ENCODE measurements at places on chromosomes 12 and 14.

DNA sequence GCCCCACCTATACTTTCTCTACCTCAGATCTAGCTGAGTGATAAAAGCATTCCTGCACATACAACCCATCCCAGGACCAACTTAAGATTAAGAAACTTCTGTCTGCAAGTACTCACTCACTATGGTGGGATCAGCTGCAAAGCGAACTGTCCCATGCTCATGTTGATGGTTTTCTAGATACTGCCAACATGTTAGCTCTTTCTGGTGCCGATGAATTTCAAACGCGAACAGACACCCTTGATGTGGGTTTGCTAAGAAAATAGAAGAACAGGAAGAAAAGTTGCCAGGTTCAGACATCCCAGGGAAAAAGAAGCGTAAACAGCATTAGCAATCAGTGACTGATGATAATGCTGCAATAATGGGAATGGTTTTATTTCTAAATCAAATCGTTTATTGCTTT is 1.5 kb upstream of the SLC39A2 start:
- peaks cover 18% of the 10 kb centered on the region for H3K4me1 ChIP-seq
- no peak overlapping the region for H3K4me3 ChIP-seq
- peak overlapping the region; percentile 78 for H3K27ac ChIP-seq

DNA sequence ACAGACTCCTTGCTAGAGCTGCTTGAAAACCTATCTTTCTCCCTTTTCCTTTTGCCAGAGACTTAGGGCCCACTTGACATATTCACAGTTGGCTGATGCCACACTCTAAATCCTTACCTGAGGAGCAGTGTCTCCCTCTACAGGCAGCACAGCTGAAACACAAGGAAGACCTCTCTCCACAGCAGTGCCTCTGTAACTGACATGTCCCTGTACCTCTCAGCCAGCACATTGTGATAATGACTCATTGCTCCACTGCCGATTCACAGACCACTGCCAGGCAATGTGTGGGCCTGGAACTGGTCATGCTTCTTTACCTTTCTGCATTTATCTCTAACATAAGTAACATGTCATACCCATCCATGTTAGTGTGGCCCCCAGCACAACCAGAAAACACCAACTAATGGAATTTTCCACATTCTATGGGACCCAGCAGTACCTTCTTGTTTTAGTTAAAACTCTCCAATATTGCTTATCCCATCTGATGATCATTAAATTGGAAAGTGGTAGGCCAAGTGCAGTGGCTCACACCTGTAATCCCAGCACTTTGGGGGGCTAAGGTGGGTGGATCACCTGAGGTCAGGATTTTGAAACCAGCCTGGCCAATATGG is 56.5 kb downstream of the GTF2A1 start:
- no peak overlapping the region for H3K27ac ChIP-seq
- H3K4me3 ChIP-seq = no peak overlapping the region
- DNase-seq = peak; percentile 84
- H3K27me3 ChIP-seq = no peaks in the 10 kb centered on the region
- H3K4me1 ChIP-seq = peaks cover 4% of the 10 kb centered on the region

DNA sequence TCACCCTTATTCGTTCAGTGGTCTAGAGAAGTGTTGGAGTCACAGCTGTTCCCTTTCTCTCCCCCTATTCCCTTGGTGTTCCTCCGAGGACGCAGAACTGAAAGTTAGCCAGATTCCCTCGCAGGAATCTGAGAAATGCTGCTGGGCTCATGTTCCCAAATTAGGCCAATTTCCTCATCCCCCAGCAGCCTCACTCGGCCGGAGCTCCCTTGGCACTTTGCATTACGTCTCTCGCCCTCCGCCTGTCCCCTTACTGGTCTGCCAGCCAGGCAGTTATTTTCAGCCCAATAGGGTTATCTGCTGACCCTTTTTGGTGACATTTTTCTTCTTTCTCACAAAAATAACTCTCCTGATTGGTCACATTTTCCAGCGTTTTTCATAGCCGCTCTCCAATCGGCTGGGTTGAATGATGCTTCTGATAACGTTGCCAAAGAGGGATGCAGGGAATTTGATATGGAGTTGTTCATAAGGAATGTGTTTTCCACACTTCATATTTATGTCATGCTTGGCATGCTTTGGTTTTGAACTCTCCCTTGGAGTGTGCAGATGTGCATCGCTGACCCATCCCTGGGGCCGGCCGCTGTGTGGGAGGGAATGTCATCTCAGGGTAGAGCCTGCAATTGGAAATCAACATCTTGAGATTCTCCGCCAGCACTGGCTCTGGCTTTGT is 9.9 kb downstream of the IFT43 start:
- H3K27ac ChIP-seq = no peak overlapping the region
- no peaks in the 10 kb centered on the region for H3K4me1 ChIP-seq
- H3K27me3 ChIP-seq = no peaks in the 10 kb centered on the region

DNA sequence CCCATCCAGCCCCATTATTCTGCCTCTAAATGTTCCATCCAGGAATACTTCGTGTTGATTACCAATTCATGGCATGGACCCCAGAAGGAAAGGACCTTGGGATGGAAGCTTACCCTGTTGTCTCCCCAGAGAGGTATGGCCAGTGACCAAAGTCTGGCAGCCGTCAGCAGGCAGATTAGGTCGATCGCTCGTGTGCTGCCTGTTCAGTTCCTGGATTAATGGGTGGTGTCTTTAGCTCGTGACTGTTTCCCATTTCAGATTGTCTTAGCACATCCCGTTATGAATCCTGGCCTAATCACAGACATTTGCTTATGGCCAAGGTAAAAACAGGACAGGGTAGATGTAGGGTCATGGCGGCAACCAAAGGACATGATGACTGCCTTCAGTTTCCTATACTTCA is 122.9 kb upstream of the NTF3 start:
- no peaks in the 10 kb centered on the region for H3K4me1 ChIP-seq
- H3K27ac ChIP-seq = no peak overlapping the region
- peaks cover 11% of the 10 kb centered on the region for H3K36me3 ChIP-seq
- DNase-seq = no peak
- 0 out of 2 replicates have a peak, but pooled peaks cover 2% of the 10 kb centered on the region for H3K27me3 ChIP-seq
- H3K4me3 ChIP-seq = no peak overlapping the region

GRCh38 chr12:126935435-126935834 is 1331.5 kb upstream of the TMEM132C start:
- H3K4me1 ChIP-seq = no peaks in the 10 kb centered on the region
- DNase-seq = no peak
- H3K4me3 ChIP-seq = no peak overlapping the region

DNA sequence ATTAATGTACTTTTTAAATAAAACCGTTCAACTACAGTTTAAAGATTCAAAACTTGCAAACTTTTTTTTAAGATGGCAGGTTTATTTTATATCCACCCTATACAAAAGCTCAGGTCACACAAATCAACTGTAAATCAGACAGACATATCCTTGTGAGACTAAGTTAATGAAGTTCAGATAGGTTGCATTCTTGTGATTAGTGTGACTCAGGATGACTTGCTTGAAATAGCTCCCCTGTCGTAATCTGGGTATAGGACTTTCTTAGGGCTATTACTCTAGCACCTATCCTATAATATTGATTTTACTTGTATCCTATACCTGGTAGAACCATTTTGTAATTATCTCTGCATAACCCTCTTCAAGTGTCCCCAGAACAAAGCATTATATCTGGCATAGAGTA is 9.5 kb upstream of the PRKD1 start:
- H3K4me3 ChIP-seq = no peak overlapping the region
- H3K27me3 ChIP-seq = peaks cover 47% of the 10 kb centered on the region
- DNase-seq = no peak
- no peak overlapping the region for H3K27ac ChIP-seq
- H3K4me1 ChIP-seq = peaks cover 23% of the 10 kb centered on the region

DNA sequence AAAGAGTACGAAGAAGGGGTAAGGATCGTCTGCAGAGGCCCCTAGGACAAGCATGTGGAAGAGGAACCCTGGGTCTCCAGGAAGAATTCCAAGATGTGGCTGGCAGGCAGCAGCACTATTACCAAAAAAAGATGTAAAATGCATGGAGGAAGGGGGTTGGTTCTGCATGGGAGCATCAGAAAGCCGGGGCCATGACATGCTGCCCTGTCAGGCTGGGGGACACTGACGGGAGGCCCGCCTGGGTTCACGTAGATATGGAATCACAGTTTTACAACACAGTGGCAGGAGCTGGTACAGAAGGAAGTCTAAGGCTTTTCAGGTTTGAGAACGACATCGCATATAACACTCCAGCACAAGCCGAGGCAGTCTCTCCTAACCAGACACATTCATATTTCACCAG is 150.0 kb upstream of the GSC start:
- no peak overlapping the region for H3K4me3 ChIP-seq
- H3K36me3 ChIP-seq = no peaks in the 10 kb centered on the region
- no peaks in the 10 kb centered on the region for H3K27me3 ChIP-seq
- H3K4me1 ChIP-seq = no peaks in the 10 kb centered on the region
- H3K27ac ChIP-seq = no peak overlapping the region

GRCh38 chr14:91332986-91333649 is 84.5 kb downstream of the CCDC88C start:
- DNase-seq = no peak
- H3K4me3 ChIP-seq = no peak overlapping the region
- no peaks in the 10 kb centered on the region for H3K27me3 ChIP-seq
- H3K4me1 ChIP-seq = no peaks in the 10 kb centered on the region
- peaks cover 5% of the 10 kb centered on the region for H3K36me3 ChIP-seq
- H3K27ac ChIP-seq = peak overlapping the region; percentile 88

DNA sequence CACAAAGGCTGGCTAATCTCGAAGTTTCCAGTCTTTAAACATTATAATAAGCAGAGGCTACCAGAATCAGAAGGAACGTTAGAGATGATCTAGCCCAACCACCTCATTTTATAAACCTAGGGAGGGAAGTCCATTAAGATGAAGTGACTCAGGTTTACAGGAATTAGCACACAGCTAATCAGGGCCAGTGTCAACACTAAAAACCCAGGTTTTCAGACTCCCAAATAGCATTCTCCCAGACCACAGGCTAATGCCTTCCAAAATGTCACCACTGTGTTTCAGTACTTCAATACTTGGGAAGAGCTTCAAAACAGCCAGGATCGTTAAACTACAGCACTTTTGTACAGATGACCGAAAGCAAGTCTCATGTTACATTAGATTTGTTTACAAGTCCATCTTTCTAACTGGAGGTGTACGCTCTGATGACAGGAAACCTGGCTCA is 89.2 kb downstream of the FOXN3 start:
- peaks cover 30% of the 10 kb centered on the region for H3K36me3 ChIP-seq
- H3K27me3 ChIP-seq = no peaks in the 10 kb centered on the region
- no peak overlapping the region for H3K4me3 ChIP-seq
- peak overlapping the region; percentile 49 for H3K27ac ChIP-seq
- H3K4me1 ChIP-seq = peaks cover 47% of the 10 kb centered on the region

DNA sequence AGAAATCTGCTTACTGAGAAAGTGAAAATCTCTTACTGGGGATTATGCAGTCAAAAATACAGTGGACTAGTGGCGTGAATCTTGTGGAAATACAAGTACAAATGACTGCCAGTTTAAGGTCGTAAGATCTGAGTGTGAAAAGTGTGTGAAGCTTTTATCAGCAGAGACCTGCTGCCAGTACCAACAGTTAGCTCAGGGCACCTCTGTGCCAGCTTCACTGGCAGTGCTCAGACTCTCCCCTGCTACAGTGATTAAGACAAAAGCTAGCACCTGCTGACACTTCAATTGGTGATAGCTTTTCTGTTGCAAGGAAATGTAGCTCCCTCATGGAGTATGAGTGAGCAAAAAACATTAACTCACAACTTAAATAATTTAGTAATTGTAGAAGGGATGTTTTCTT is 185.1 kb downstream of the ANO6 start:
- H3K27ac ChIP-seq = no peak overlapping the region
- peaks cover 47% of the 10 kb centered on the region for H3K36me3 ChIP-seq
- H3K27me3 ChIP-seq = no peaks in the 10 kb centered on the region
- DNase-seq = no peak
- no peak overlapping the region for H3K4me3 ChIP-seq
- H3K4me1 ChIP-seq = no peaks in the 10 kb centered on the region

- H3K4me3 ChIP-seq = no peak overlapping the region
- H3K27ac ChIP-seq = no peak overlapping the region
- H3K4me1 ChIP-seq = no peaks in the 10 kb centered on the region
- H3K36me3 ChIP-seq = no peaks in the 10 kb centered on the region
- DNase-seq = no peak
Observed at GRCh38 chr14:62916551-62916950, 128.7 kb downstream of the KCNH5 start.

DNA sequence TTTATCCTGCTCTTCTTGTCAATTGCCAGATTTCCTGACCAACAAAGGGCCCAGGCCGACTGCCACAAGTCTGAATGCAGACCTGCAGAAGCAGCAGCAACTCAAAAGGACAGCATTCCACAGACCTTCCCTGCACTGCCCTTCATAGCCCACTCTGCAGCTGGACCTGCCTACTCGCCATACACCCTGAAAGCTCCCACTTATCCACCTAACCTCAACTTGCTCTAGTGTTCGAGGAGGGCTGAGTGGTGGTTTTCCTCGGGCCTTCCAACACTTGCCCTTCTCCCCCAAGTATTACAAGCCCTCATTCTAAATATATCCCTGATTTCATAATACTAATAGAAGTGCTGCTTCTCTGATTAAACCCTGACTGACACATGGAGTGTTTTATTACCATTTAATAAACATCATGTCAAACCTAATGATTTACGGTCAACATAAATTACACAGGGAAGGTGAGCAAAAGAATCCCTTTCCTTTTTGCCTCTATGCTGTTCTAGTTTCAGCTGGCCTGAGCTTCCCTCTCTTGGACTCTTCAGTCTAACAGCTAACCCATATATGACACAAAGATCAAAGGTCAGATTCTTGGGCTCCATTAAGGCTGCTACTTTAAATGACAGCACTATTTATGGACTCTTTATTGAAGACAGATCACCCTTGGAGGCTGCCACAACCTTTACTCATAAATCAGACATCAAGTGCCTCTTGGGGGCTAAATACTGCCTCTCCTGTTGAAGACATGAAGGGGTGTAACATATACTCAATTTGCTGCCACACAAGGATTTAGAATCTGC is 1546.9 kb upstream of the TMEM132C start:
- no peak overlapping the region for H3K27ac ChIP-seq
- DNase-seq = no peak
- no peaks in the 10 kb centered on the region for H3K4me1 ChIP-seq
- H3K4me3 ChIP-seq = no peak overlapping the region
- H3K36me3 ChIP-seq = peaks cover 68% of the 10 kb centered on the region

GRCh38 chr14:64774272-64774671 is 70.0 kb downstream of the PLEKHG3 start:
- H3K27me3 ChIP-seq = peaks cover 3% of the 10 kb centered on the region
- H3K4me3 ChIP-seq = no peak overlapping the region
- DNase-seq = no peak
- H3K4me1 ChIP-seq = peaks cover 5% of the 10 kb centered on the region

DNA sequence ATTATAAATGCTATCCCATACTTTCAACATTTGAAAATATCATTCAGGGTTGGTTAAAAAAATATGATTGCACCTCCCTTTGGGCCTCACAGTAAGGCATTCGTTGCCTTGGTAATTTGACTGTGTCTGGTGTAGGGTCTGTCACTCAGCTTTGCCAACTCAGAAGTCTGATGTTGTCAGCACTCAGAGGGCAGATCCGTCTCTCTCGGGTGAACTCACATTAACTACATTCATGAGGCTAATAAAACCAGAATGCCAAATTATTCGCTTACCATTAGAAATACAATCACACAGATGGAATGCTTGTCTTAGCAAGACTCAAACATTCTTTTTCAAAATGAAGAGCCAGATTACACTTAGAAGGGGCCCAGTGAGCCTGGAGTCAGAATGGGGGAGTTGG is 53.0 kb downstream of the NPAS3 start:
- no peak for DNase-seq
- no peak overlapping the region for H3K4me3 ChIP-seq
- H3K36me3 ChIP-seq = peaks cover 18% of the 10 kb centered on the region
- H3K27ac ChIP-seq = no peak overlapping the region
- peaks cover 5% of the 10 kb centered on the region for H3K4me1 ChIP-seq

- peaks cover 15% of the 10 kb centered on the region for H3K4me1 ChIP-seq
- H3K27ac ChIP-seq = no peak overlapping the region
- DNase-seq = no peak
- H3K36me3 ChIP-seq = no peaks in the 10 kb centered on the region
- no peaks in the 10 kb centered on the region for H3K27me3 ChIP-seq
Observed at GRCh38 chr14:51331486-51332367, 91.7 kb downstream of the TMX1 start.
